ENCODE measurements at places on chromosomes 2 and 18. TPM values are rescaled to one million over a fixed set of nuclear protein-coding genes. Genes with fewer than 3 reads are reported as not detected.
A peak's percentile ranks its signal among the peaks of the same experiment; 100 is the strongest.

DNA sequence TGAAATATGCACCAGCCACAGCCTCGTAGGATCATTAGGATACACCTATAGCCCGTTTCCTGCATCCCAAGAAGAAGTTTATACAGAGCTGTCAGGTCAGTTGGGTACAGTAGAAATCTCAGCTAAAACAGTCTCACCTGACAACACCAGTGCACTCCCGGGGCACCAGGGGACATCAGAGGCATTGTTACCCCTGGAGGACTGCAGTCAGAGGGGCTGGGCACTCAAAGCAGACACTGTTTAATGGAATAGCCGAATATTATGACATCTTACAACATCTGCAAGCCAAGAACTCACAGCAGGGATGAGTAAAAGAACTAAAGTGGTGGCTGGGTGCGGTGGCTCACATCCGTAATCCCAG lies 93.0 kb upstream of the ID2 start:
- H3K27ac ChIP-seq, result no peak overlapping the region
- H3K4me3 ChIP-seq, result no peak overlapping the region
- peaks cover 3% of the 10 kb centered on the region for H3K27me3 ChIP-seq
- no peak for DNase-seq

DNA sequence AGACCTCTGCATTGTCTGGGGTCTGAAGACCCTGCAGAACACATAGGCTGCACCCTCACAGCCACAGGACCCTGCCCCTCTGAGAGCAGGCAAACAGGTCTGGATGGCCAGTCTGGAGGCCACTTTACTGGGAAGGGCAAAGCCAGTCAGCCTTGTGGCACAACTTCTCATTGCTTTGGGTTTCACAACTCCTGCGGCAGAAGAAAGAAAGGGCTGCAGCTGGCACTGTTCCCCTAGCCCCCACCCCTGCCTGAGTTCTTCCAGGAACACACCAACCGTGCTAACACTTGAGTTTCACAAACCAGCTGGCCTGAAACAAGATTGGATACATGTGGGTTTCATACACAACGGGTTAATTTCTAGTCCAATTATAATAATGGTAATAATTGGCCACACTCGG lies 276.5 kb upstream of the MGAT5 start:
- H3K27ac ChIP-seq, result no peak overlapping the region
- H3K4me3 ChIP-seq, result no peak overlapping the region
- no peak for DNase-seq
- peaks cover 3% of the 10 kb centered on the region for H3K4me1 ChIP-seq
- peaks cover 4% of the 10 kb centered on the region for H3K27me3 ChIP-seq
- no peaks in the 10 kb centered on the region for H3K36me3 ChIP-seq

- H3K27me3 ChIP-seq, result peaks cover 8% of the 10 kb centered on the region
- H3K4me3 ChIP-seq, result no peak overlapping the region
- H3K27ac ChIP-seq, result no peak overlapping the region
- no peaks in the 10 kb centered on the region for H3K4me1 ChIP-seq
Observed at GRCh38 chr2:84302513-84303412, 156.3 kb downstream of the SUCLG1 start.

DNA sequence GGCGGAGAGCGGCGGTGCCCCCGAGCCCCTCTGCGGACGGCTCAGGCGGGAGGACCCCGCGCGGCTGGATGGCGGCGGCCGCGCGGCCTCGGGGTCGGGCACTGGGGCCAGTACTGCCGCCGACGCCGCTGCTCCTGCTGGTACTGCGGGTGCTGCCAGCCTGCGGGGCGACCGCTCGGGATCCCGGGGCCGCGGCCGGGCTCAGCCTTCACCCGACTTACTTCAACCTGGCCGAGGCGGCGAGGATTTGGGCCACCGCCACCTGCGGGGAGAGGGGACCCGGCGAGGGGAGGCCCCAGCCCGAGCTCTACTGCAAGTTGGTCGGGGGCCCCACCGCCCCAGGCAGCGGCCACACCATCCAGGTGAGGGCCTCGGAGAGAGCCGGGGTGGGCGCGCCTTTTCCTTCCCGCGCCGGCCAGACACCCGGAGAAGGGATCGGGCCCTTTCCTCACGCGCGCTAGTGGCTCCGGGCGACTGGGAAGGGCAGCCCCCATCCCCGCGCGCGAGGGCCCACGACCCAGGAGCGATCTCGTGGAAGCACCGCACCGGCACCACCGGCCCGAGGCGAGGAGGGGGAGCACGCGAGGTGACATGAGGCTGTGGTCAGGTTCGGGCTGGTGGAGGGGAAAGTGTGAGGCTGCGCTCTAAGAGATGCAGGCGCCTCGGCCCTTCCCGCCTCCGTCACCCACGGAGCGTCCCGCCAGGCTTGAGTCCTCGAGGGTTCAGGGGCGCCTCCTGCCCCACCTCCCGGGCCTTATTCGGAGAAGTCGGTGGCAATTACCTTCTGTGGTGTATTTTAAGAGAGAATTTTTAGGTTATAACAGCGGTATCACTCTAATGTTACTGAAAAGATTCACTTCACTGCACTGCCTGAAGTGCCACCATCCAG lies 607 bp downstream of the LAMA3 start:
- no peaks in the 10 kb centered on the region for H3K36me3 ChIP-seq
- H3K4me3 ChIP-seq, result peak overlapping the region; percentile 48
- peaks cover 5% of the 10 kb centered on the region for H3K4me1 ChIP-seq
- H3K27ac ChIP-seq, result no peak overlapping the region

DNA sequence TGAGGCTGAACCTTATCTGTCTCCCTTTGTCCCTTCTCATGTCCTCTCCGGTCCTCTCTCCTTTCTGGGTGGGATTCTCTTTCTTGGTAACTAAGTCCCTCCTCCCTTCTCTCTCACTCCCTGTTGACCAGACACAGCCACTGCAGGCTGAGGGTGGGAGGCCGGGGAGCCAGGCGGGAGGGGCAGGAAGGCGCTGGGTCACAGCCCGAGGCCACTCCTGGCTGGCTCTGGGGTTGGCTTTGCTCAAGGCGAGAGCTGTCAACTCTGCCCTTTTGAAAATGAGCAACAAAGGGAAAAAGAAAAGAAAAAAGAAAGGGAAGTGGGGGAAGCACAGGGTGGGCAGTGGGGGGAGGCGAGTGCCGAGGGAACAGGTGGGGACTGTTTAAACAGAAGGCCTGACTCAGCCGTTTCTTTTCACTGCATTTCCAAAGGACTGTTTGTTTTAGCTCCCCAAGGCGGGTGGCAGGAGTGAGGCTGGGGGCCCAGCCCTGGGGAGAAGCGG lies 70.5 kb upstream of the IGFBP5 start:
- no peaks in the 10 kb centered on the region for H3K36me3 ChIP-seq
- no peak overlapping the region for H3K27ac ChIP-seq
- no peaks in the 10 kb centered on the region for H3K4me1 ChIP-seq
- peaks cover 11% of the 10 kb centered on the region for H3K27me3 ChIP-seq
- no peak for DNase-seq
- H3K4me3 ChIP-seq, result no peak overlapping the region

GRCh38 chr2:14552818-14553217 lies 79.7 kb upstream of the LRATD1 start:
- no peak overlapping the region for H3K4me3 ChIP-seq
- H3K36me3 ChIP-seq, result no peaks in the 10 kb centered on the region
- no peak overlapping the region for H3K27ac ChIP-seq
- no peaks in the 10 kb centered on the region for H3K4me1 ChIP-seq

DNA sequence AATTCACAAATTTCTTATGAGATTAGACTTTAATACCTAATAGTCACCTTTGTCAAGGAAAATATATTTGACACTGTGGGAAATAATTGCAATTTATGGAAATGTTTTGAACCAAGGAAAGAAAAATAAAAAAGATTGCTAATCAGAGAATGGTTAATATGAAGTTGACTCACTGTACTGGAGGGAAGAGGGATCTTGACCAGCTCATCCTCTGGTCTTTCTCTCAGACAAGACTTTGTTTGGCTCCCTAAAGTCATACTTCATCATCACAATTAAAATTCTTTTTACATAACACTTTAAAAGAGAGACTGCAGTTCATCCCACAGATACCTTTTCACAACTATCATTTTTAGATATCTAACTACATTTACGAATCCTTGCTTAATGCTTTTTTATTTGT lies 538.5 kb upstream of the ZEB2 start:
- H3K4me1 ChIP-seq, result no peaks in the 10 kb centered on the region
- no peak for DNase-seq
- H3K27ac ChIP-seq, result no peak overlapping the region

DNA sequence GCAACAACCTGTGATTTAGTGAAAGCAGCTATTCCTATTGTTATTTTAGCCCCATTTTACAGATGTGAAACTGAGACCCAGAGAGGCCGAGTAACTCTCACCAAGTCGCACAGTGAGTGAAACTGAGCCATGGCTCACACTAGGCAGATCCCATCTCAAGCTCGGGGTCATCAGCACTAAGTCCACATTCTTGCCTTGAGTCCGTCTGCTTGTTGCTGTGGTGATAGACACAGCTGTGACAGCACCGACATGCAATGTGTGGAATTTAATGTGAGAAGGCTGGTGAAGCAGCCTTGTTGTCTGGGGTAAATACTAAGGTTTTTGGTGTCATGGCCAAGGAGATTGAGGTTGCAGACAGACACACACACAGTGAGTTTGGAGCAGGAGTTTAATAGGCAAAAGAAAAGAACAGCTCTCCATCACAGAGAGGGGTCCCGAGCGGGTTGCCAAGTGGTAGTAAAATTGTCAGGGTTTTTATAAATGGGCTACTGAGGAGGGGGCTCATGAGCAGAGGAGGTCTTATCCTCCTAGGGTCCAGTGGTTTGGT lies 40.2 kb upstream of the GMCL1 start:
- H3K27me3 ChIP-seq, result no peaks in the 10 kb centered on the region
- no peak overlapping the region for H3K27ac ChIP-seq
- DNase-seq, result no peak
- H3K36me3 ChIP-seq, result no peaks in the 10 kb centered on the region
- peaks cover 15% of the 10 kb centered on the region for H3K4me1 ChIP-seq
- no peak overlapping the region for H3K4me3 ChIP-seq

DNA sequence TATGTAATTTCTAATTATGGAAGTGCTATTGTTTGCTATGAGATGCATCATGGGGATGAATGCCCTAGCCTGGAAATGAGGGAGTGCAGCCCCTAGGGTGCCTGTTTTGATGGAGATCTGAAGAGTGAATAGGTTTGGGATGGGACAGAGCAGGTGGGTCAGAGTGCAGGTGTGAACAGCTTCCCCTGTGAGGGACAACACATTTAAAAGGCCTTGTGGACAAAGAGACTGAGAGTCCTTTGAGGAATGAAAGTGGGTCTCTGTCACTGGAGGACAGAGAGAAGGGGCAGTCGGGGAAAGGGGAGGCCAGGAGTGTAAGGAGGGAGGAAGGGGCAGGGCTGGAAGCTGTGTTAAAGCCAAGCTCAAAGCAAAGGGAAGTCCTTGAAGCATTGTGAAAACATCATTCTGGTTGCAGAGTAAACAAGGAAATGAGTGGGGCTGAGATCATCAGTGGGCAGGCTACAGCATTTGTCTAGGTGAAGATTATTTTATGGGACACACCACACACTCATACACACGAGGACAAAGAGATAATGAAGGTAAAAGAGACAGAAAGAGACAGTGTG lies 877.6 kb downstream of the SLC4A3 start:
- no peaks in the 10 kb centered on the region for H3K4me1 ChIP-seq
- no peak overlapping the region for H3K4me3 ChIP-seq

GRCh38 chr2:118246079-118246478 lies 157.8 kb downstream of the INSIG2 start:
- DNase-seq, result no peak
- no peak overlapping the region for H3K4me3 ChIP-seq
- H3K27ac ChIP-seq, result no peak overlapping the region
- no peaks in the 10 kb centered on the region for H3K36me3 ChIP-seq

- no peaks in the 10 kb centered on the region for H3K4me1 ChIP-seq
- no peak overlapping the region for H3K4me3 ChIP-seq
- no peaks in the 10 kb centered on the region for H3K36me3 ChIP-seq
- H3K27me3 ChIP-seq, result no peaks in the 10 kb centered on the region
- H3K27ac ChIP-seq, result no peak overlapping the region
Observed at GRCh38 chr2:34291076-34291475, 692.0 kb upstream of the FAM98A start.

DNA sequence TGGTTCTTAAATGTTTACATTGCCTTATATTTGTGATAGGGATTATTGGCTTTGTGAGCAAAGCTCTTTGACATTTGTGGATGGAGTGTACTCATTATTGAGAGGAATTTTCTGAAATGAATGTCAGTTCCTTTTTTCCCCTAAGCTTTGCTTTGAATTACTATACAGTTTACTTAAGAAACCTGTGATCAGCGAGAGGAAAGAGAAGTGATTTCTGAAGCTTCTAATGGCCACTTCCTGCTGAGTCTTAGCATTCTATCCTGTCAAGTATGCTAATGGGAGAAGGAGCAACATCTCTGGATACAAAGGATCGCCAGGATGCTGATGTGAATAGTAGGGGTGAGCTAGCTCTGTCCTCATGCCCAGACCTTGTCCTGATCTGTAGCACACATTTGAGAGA lies 47.8 kb upstream of the MGAT5 start:
- no peaks in the 10 kb centered on the region for H3K27me3 ChIP-seq
- no peaks in the 10 kb centered on the region for H3K36me3 ChIP-seq
- no peak for DNase-seq
- no peak overlapping the region for H3K4me3 ChIP-seq
- no peak overlapping the region for H3K27ac ChIP-seq

GRCh38 chr2:207474863-207475485 lies 54.8 kb upstream of the CREB1 start:
- H3K4me3 ChIP-seq, result no peak overlapping the region
- H3K27me3 ChIP-seq, result no peaks in the 10 kb centered on the region
- DNase-seq, result peak; percentile 58

- no peak for DNase-seq
- no peaks in the 10 kb centered on the region for H3K36me3 ChIP-seq
- H3K27ac ChIP-seq, result no peak overlapping the region
- H3K4me1 ChIP-seq, result no peaks in the 10 kb centered on the region
- H3K4me3 ChIP-seq, result no peak overlapping the region
Observed at GRCh38 chr2:207041279-207041678, 102.0 kb downstream of the CPO start.

GRCh38 chr2:17661460-17661859 lies 92.2 kb downstream of the SMC6 start:
- peaks cover 11% of the 10 kb centered on the region for H3K4me1 ChIP-seq
- H3K27me3 ChIP-seq, result no peaks in the 10 kb centered on the region
- H3K27ac ChIP-seq, result no peak overlapping the region
- H3K4me3 ChIP-seq, result no peak overlapping the region
- peaks cover 18% of the 10 kb centered on the region for H3K36me3 ChIP-seq

- no peak overlapping the region for H3K4me3 ChIP-seq
- DNase-seq, result no peak
- no peaks in the 10 kb centered on the region for H3K4me1 ChIP-seq
- H3K27ac ChIP-seq, result no peak overlapping the region
Observed at GRCh38 chr2:157911750-157912149, 35.6 kb upstream of the ACVR1 start.

GRCh38 chr2:239930378-239930777 lies 94.8 kb downstream of the NDUFA10 start:
- no peak overlapping the region for H3K4me3 ChIP-seq
- no peaks in the 10 kb centered on the region for H3K36me3 ChIP-seq
- H3K27me3 ChIP-seq, result peaks cover 9% of the 10 kb centered on the region
- H3K4me1 ChIP-seq, result peaks cover 29% of the 10 kb centered on the region

The PRKAG3 gene
- total RNA-seq, result not detected

The AQP12A gene
- total RNA-seq, result not detected

The FOXI3 gene
- total RNA-seq, result not detected

The CFC1 gene
- not detected for total RNA-seq

The HOXD11 gene
- not detected for total RNA-seq

The UGT1A3 gene
- not detected for total RNA-seq

The RNF152 gene
- 0.16 TPM for total RNA-seq

The LINC00305 gene
- total RNA-seq, result not detected

The FAHD2A gene
- total RNA-seq, result 44.0 TPM

The GPBAR1 gene
- total RNA-seq, result 0.45 TPM

The SULT1C4 gene
- not detected for total RNA-seq

The TMEM150A gene
- 1.2 TPM for total RNA-seq

The TMEM247 gene
- total RNA-seq, result not detected

Measured in activated CD8-positive, alpha-beta T cell treated with anti-CD3 and anti-CD28 coated beads for 36 hours (primary cell).